ENCODE measurements at places on chromosomes 7 and 10. TPM values are rescaled to one million over a fixed set of nuclear protein-coding genes. Genes with fewer than 3 reads are reported as not detected.
A peak's percentile ranks its signal among the peaks of the same experiment; 100 is the strongest.

The OR9A2 gene
- not detected for total RNA-seq

The XRCC2 gene
- total RNA-seq: 0.69 TPM

The UNCX gene
- not detected for total RNA-seq

The HABP2 gene
- total RNA-seq: 296 TPM

The HYCC1 gene
- total RNA-seq: 20.5 TPM

The AMPH gene
- 4.9 TPM for total RNA-seq

The KAT6B gene
- total RNA-seq: 33.0 TPM

The TMEM130 gene
- 0.26 TPM for total RNA-seq

The ABCF2 gene
- 25.3 TPM for total RNA-seq

The PDE1C gene
- total RNA-seq: 2.4 TPM

GRCh38 chr10:130372222-130372621 is 236.0 kb downstream of the GLRX3 start:
- no peak for DNase-seq

DNA sequence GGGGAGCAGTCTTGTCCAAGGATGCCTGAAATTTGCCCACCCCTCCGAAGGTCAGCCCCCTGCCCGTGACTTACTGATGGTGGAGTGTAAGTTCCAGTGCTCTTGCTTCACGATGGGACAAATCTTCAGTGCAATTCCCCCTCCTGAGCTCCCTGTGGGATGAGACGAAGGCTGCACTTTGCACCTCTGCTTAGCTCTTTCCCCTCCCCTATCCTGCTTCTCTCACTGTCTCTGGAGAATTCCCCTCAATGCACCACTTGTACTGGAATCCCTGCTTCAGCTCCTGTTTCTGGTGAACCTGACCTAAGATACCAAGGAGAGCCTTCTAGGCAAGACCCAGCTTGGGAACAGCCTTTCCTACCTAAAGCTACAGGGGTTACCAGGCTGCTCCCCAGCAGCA is 122.9 kb upstream of the ZMIZ1 start:
- no peak for DNase-seq

- DNase-seq: no peak
Measured at GRCh38 chr10:30233186-30233959, 115.7 kb downstream of the MTPAP start.

DNA sequence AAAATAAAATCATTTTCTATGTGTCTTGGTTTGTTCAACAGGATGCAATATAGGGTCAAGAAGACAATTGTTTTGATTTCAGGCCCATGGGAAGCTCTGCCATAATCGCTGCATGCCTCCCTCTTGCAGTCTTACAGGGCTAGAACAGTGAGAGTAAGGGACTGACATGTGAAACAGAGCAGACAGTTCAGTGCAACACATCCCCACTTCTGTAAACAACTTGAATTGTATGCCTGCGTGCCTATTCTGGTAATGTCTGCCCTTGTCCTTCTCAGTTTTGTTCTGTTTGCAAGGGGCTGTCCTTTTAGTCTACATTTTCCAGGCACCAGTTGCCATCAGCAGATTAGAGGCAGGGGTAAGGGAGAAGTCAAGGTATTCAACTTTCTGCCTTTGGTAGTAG is 34.8 kb upstream of the GPR37 start:
- DNase-seq: no peak

DNA sequence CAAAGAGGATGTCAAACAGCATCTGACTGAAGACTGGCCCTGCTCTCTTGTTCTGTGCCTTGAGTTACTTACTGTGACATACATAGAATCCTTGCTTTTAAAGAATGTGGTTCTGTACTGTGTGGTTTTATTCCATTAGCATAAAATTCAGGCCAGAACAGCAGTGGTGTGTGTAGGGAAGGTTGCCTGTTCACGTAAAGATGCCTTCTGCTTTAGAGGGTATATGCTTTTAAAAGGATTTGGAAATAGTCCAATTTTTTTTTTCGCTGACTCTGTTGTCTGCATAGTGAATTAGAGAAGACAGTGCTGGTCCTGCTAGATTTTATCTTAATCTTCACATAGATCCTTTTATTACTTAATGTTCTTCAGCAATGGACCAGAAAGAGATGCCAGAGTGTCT is 470.8 kb upstream of the SEMA3A start:
- DNase-seq: no peak

DNA sequence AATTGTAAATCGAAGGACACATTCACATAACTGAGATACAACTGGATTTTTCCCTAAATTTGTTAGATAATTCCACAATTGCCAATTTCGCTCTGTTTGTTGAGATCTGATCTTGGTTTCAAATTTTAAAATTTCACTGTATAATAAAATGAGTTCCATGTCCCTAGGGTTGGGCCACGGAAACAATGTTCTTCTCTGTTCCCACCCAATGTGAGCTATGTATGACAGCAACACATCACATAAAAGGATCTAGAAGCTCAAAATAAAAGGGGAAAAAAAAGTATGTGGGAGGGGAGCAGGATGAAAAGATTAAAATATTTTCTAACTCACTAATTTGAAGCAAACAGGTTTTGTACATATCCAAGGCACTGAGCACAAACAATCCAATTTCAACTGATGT is 287.8 kb upstream of the MKLN1 start:
- no peak for DNase-seq

DNA sequence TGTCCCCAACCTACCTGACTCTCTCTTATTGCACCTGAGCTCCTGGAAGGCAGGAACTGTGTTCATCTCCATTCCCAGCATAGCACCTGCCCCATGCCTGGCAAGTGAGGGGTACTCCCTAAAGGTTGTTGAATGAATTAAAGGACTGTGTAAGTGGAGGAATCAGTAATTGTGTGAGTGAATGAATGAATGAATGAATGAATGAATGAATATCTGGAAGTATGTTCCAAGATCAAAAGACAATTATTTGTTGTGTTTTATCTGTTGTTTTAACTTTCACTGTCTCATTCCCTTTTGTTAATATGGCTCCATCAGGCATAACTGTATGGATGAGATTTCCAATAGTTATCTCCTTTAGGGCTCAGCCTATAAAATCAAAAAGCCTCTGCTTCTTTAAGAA is 4.0 kb downstream of the WIPF3 start:
- DNase-seq: no peak

DNA sequence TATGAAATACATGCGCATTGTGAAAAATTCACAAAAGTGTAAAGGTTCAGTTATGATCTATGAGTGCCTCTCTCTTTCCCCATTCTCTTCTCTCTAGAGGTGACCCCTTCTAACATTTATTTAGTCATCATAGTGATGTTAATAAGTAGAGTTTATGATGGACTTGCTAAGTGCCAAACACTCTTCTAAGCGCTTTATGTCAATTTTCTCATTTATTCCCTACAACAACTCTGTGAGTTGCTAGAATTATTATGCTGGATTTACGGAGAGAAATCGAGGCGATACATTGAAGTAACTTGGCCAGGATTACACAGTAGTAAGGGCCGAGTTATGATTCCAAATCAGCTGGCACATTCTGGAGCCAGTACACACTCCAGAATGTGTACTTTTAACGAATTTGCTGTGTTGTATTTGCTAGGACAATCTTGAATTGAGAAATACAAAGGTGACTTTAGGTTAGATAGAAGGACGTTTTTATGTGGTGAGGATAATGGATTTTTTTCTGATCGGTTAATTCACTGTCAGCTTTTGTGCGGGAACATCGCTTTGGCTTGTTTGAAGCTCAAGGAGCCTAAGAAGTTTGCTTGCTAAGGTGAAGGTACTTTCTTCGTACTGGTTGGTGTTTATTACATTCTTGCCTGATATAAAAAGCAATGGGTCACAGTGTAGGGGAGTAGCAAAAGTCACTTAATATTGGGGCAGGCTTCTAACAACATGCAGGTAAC is 1.4 kb downstream of the ATRNL1 start:
- DNase-seq: no peak

DNA sequence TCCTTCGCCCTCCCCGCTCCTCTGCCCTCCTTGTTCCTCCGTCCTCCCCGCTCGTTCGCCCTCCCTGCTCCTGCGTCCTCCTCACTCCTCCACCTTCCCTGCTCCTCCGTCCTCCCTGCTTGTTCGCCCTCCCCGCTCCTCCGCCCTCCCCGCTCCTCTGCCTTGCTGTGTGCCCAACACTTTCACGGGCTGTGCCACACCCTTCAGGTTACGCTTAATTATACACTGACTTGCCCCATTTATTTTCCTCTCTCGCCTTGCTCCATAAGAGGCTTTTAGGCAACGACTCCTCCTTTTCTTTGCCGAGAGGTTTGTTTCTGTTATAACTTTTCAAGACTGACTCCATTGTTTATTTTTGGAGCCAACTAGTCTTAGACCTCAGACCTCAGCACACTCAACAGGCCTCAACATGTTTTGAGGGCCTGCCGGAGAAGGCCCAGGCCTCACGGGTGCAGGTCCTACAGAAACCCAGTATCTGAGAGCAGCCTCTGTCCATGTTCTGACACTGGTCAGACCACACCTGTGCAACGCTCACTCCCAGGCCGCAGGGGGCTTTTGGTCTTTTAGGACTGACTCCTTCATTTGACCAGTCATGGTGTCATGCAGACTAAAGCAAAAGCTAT is 18.2 kb upstream of the PRKAG2 start:
- DNase-seq: no peak

GRCh38 chr10:22557321-22557720 is 157.1 kb downstream of the PIP4K2A start:
- DNase-seq: no peak

GRCh38 chr7:16599860-16600259 is 45.7 kb downstream of the ANKMY2 start:
- DNase-seq: no peak

GRCh38 chr10:14276210-14276609 is 54.5 kb downstream of the FRMD4A start:
- DNase-seq: no peak

DNA sequence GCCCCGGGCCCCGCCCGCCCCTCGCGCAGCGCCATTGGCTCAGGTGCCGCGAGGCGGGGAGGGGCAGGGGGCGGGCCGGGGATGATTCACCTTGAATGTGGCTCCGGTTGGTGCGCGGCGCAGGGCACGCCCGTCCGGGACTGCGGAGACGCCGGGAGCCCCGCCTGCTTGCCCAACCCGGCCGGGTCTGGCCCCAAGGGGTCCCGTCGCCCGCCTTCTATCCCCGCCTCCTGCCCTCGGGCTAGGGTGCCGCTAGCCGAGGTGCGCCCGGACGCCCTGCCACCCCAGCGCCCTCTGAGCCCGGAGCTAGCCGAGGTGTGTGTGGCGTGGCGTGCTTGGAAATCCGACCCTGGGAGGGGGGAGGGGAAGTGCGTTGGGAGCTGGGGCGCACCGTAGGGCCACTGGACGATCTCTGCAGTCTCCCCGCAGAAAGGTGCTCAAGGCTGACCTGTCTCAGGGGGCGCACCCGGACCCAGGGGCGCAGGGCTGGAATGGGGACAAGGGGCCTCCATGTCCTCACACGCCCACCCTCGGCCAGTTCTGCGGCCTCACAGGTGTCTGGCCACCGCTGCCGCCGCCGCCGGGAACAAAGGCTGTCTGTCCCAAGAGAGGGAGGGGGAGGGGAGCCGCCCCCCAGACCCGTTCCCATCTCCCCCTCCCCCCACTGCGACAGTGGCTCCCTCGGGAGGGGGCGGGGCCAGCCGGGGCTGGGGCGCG is 168.9 kb downstream of the NRF1 start:
- DNase-seq: peak; percentile 66

GRCh38 chr10:32948451-32948850 is 9.6 kb downstream of the ITGB1 start:
- no peak for DNase-seq

GRCh38 chr7:11779864-11780674 is 51.9 kb downstream of the THSD7A start:
- DNase-seq: no peak

DNA sequence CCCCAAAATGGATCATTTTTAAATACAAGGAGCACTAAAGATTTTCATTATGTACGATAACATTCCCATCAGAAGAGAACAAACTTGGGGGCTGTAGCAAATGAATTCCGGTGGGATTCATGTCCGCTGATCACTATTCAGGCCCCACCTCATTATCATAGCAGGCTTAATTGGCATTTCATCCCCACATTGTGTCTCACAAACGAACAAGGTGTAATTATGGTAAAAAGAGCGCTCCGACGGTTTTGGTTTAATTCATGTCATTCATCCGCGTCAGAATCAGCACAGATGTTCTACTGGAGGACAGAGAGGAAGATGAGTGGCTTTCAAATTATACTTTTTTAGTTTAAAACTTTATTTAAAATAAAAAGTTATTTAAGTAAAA is 124.7 kb downstream of the MAD1L1 start:
- no peak for DNase-seq

DNA sequence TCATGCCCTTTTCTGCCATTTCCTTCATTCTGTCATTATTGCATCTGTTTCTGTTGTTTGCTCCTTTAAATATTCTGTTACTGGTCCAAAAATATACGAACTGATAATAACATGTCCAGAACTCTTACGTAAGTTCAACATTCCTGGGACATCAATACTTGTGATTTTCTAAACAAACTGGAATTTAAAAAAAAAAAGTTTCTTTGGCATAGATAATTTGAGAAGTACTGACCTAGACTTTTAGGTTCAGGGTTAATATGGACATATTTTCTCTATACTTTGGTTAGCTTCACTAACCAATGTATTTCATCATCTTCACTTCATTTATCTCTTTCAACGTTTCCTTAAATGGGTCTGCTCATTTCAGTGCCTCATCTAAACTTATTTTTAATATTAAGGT is 147.3 kb downstream of the JMJD1C start:
- no peak for DNase-seq

DNA sequence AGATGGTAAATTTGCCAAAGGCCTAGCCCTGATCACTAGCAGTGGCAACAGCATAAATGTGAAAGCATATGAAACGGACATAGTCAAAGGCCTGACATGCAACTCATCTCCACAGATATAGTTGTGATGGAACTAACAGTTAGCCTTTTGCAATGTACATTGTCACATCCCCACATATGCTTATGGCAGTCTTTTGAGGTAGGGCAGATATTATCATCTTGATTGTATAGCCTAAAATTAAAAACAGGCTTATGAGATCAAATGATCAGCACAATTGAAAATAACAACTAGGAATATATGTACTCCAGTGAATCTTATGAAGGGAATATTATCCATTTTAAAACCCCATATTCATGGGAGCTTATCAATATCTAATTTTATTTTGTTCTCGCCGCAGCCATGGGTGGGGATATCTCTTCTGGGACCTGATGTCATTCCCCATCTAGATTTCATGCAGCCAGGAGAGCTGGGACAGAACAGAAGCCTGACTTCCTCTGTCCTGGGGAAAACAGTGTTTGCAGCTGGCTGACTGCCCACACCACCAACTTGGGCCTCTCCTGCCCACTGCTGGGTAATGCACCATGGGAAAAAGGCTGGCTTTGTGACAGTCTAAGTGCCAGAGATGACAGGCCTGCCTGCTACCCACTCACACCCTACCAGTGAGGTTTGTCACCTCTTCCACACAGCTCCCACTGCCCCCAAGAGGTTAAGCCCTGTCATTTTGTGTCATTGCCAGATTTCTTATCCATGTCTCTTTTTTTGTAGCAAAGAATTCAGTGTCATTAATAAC is 180.2 kb upstream of the FZD1 start:
- DNase-seq: no peak

- no peak for DNase-seq
Measured at GRCh38 chr10:34664706-34665105, 150.4 kb downstream of the PARD3 start.

Data from mucosa of gallbladder (tissue), 1 donor.